ENCODE measurements at places on chromosomes 3 and 15.

DNA sequence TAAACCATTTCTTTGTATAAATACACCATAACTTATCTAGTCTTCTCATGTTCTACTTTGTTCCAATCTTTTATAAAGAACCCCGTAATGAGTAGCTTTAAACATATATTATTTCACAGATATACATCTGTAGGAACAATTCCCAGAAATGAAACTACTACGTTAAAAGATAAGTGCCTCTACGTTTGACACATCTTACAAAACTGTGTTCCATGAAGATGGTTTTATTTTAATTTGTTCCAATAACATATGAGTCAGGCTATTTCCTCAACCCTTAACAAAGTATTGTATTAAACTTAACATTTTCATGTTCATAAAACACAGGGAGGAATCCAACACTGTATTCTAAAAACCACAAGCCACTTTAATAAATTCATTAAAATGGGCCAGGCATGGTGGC, 52.9 kb downstream of the TRPM7 start:
- no peak for DNase-seq

DNA sequence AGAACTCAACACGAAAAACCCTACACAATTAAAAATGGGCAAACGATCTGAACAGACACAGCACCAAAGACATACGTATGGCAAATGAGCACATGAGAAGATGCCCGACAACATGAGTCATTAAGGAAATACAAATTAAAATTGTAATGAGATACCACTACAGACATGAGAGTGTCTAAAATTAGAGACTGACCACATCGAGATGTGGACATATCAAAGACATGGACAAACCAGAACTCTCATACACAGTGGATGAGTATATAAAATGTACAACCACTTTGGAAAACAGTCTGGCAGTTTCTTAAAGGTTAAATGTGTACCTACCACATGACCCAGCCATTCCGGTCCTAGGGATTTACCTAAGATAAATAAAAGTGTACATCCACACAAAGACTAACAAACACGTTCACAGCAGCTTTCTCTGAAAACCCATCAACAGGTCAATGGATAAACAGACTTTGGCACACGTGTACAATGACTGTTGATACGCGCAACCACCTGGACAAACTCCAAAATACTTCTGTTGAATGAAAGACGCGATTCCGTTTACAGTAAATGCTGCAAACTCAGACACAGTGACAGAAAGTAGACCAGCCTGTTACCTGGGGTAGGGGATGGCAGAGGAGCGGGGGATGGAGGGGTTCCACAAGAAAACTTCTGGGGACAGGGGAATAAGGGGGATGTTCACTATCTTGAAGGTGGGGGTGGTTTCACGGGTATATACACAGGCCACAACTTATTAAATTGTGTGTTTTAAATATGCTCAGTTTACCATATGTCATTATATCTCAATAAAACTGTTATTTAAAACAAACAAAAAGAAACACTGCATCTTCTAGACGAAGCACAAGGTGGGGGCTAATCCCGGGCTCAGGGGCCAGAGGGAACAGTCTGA, 2.1 kb downstream of the TNK2 start:
- no peak for DNase-seq

DNA sequence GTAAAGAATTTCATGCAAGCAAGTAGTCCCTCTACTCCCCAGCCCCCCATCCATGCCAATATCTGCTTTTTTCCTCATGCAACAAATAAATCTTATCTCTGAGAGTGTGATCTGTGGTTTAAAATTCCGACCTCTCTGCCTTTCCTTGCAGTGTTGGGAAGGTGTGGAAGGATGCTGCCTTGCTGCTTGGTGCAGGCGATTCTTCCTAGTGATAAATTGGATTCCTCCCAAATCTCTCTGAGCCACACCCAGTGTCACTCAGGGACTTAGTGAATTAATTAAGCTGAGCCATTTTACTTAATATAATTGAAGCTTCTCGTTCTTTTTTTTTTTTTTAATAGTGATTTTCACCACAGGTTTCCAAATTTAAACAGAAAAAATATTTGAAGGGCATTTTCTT, 3.4 kb downstream of the GAP43 start:
- DNase-seq = no peak

DNA sequence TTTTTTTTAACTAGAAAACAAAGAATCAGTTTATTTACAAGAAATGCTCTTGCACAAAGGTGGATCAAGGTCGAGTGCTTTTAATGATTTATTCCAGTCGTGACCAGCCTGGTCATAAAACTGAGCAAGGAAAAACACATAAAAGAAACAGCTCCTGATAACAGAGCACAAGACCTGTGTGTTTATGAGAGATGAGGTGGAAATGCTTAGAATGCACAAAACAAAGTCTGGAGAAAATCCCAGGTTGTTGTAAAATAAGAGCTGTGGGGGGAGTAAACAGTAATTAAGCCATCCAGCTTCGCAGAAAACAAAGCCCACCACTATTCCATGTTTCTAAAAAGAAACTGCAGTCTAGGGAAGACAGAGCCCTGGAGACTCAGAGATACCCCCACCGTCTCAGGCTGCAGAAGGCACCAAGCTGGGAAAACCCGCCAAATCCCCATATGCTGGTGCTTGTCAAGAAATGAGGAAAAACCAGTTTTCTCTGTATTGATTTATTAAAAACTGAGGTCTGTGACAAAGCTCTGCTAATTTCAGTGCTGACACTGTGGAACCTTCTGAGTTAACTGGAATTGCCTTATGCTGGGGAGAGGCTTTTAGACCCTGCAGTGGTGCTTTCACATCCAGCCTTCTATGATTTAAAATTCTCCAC, 139.3 kb downstream of the ADAMTS17 start:
- DNase-seq = no peak

DNA sequence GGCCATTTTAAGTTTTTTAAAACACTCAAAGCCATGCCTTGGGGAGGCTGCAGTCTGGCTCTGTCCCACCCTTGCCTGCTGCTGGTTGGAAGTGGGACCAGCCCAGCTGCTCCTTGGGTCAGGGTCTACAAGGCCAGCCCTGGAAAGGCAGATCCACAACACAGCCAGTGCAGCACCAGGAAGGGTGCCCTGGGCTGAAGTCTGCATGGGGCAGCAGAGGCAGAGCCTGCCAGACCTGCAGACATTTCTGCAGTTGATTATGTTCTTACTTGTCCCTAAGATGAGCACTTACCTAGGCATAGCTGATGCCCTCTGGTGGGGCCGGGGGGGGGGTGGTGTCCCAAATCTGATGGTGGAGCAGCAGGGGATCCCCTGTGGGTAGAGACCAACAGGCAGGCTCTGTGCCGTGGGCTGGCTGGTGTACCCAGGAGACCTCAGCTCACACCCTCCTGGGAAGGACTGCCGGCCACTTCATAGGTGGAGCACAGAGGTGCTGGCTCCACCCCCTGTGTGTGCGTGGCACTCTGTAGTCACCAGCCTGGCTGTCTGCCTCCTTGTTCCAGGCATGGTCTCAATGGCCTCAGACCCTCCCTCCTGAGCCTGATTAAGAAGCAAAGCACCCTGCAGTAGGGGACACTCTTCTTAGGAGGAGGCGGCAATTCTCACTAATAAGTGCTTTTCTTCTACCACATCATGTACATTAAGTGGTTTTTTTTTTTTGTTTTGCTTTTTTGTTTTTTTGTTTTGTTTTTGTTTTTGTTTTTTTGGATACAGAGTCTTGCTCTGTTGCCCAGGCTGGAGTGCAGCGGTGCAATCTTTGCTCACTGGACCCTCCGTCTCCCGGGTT, 97.4 kb upstream of the KLF13 start:
- DNase-seq = no peak

DNA sequence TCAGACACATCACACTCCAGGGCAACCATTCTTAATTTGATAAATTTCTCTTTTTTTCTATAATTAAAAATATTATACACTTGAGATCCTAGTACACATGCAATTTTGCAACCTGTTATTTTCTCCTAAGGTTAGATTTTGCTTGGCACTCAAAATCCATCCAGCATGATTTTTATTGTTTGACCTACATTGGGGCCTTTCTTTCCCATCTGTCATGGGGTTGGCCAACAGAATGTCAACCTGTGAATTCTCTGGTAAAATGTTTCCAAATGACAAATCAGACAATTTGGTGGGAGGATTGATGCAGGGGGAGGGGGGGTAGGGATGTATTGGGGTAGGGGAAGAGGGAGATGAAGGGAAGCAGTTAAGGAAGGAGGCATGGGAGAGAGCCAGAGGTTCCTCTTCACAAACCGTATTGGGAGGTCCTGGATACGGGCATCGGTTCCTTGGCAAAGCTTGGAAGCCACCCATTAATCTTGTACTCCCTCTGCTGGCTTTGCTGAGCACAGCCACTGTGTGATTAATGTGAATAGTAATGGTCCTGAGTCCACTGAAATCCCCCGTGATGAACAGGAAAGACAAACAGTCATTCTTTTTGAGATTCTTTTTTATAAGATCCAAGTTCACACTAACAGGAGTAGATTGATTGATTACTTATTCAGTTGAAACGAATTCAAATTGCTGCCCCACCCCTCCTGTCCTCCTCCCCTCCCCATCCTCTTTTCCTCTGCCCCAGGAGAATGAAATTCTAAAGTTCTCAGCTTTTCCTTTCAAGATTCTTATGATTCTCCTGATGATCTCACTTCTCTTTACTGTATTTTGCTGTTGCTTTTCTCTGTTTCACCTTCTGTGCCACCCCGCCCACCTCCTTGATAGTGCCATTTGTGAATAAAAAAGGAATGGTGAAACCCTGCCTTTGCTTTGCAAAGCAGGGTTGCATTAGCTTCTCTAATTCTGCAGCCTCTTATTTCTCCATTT, 82.2 kb upstream of the SLC25A26 start:
- DNase-seq = peak; percentile 1

DNA sequence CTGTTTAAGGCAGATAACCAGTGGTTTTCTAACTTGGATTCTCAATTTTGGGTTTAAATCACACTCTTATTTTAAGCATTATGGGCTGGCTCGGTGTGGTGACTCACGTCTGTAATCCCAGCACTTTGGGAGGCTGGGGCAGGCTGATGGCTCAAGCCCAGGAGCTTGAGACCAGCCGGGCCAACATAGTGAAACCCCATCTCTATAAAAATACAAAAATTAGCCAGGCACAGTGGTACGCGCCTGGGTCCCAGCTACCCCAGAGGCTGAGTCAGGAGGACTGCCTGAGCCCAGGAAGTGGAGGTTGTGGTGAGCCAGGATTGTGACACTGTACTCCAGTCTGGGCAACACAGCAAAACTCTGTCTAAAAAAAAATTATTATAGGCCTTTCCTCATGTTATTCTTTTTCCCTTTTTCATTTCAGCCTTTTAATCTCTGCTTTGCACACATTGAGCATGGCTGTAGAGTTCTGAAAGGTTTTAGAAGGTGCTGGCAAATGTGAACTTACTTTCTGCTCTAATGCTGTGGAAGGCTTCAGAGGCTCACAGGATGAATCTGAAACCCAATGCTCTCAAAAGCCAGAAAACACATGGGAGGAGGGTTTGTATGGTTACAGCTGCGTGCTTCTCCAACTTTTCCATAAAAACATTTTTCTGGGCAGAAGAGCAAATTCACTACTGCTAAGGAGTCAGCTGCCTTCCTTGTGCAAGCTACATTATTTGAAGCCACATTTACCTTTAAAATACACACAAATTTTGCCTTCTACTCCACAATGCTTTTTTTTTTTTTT, 32.5 kb downstream of the CHAC1 start:
- no peak for DNase-seq

DNA sequence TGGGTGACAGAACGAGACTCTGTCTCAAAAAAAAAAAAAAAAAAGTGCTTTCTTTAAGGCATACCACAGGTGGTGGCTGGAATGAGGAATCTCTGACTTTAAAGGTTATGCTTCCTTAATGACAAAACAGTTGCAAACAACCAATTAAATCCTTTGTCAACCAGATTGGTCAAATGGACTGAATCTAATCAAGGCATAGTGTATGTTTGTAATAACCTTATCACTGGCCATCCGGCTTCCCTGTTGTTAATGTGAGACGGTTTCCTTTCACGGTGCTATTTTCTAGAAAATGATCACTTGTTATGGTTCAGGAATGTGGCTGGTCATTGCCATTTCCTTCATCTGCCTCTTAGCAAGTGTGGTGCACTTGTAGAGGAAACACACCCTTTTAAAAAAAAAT, 75.9 kb downstream of the FLNB start:
- no peak for DNase-seq

- no peak for DNase-seq
These were observed 350.5 kb upstream of the COL8A1 start for GRCh38 chr3:99287876-99288275.

DNA sequence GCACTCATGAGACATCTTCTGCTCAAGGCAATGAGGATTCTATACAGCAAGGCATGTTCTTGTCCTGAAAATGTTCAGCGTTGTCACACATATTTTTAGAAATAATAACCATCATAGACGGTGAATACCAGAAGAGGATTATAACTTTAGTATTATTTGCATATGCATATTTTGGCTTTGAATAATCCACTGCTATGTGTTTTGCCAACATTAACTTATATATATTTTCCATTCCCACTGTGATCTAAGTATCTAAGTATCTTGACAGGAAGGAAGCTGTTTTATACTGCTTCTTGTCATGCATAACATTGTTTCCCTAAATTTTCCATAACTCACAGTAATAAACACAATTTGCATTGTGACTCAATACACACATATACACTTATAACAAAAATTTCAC, 509.5 kb downstream of the TBL1XR1 start:
- no peak for DNase-seq

DNA sequence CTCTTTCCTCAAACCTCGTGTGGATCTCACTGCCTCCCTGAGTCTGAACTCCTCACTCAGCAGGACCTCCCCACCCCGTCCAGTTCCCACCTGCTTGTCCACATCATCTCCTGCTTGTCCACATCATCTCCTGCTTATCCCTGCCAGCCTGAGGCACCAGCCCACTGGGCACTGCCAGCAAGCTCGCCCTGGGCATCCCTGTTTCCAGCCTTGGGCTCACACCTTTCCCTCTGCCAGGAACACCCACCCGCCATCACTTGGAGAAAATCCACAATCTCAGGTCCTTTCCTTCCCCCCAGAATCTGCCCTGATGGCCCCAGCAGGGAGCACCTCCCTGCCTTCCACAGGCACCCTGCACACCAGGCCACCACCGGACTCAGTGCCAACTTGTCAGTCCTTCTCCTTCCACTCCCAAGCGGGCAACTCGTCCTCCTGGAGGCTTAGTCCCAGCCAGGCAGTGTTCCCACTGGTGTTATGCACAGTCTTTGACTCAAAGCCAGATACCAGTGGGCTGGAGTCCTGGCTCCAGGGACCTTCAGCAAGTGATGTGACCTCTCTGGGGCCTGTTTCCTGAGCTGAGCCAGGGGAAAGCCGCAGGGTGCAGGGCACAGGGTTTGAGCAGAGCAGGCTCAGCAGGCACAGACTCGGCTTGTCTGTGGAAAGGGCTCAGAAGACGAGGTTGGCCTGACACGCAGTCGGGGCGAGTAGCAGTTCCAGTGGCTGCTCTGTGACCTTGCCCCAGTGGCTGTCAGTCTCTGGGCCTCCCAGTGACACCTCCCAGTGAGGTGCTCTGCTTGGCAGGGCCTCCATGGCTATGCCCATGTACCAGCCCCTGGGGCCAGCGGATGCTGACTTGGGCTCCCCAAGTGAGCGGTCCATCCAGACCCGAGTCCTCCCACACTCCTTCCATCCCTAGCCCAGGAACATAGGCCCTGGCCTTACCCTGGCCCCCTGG, 9.5 kb upstream of the MESP2 start:
- no peak for DNase-seq

All from stimulated activated CD8-positive, alpha-beta memory T cell treated with anti-CD3 and anti-CD28 coated beads, Interleukin-2, amount 100 ng/mL, for 48 hours (primary cell).